ENCODE measurements at places on chromosomes 2 and 18. TPM values are rescaled to one million over a fixed set of nuclear protein-coding genes. Genes with fewer than 3 reads are reported as not detected.

SMIM21 gene
- total RNA-seq: not detected

DNA sequence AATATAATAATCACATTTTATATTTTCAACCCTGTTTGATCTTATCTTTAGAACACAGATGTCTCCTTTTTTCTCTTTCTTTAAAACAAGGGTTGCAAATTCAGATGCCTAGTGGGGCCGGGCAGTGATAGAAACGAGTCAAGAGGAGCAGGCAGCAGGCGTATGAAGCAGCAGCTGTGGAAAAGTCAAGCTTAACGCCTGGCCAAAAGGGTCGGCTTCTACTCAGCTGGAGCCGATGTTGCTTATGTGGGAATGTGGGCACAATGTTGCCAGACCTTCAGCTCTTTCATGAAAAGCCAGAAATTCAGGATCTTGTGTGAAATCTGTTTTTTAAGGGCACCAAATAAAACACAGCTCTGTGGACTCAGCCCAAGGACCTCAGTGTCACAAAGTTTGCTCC is 642.7 kb downstream of the ARHGAP15 start:
- no peak for DNase-seq

MOCOS gene
- 4.4 TPM for total RNA-seq

CCL20 gene
- 3.8 TPM for total RNA-seq

FZD7 gene
- total RNA-seq: 12.0 TPM

NTSR2 gene
- not detected for total RNA-seq

- DNase-seq: no peak
Observed at GRCh38 chr2:13005761-13006335, 289.1 kb downstream of the TRIB2 start.

GRCh38 chr18:50934545-50935211 is 33.2 kb upstream of the ELAC1 start:
- DNase-seq: no peak

DNA sequence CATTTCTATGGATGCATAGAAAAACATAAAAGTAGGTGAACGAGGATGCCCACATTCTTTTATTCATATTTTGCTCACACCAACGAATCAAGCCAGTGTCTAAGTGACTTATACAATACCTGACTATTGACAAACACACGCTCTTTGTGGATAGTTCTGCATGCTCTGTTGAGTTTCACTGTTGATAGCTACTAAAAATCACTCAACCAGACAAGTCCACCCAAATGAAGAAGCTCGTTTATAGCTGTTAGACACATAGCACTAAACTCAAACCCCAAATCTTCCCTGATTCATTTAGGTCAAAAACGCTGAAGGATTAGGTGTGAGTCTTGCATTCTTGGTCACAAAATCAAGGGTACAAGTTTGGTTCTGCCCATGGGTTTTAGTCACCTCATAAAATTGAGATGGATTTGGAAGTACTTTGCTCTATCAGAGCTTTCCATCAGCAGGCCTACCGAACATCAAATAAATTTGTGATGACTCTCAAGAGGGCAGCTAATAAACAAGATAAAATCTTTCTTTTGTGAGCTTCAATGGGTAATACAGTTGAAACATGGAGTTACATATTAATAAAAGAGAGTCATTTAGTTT is 92.7 kb upstream of the ETAA1 start:
- no peak for DNase-seq

GRCh38 chr18:60469387-60470100 is 97.0 kb upstream of the MC4R start:
- DNase-seq: no peak

DNA sequence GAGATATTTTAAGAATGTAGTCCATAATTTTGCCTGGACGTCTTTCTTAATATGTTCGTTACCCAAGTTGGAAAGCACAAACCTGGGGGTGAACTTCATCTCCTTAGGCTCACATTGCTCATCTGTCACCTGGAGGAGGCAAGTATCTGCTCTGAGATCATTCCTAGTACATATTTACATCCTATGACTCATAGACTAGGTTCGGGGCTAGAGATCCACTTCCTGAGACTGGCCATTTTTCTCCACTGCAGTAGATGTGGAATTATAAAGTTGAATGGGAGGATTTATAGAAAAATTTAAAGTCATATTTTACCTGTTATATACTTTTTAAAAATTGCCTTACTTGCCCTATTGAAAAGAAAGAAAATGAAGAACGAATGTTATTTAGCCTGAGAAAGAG is 77.5 kb upstream of the PROKR1 start:
- DNase-seq: peak; percentile 51

DNA sequence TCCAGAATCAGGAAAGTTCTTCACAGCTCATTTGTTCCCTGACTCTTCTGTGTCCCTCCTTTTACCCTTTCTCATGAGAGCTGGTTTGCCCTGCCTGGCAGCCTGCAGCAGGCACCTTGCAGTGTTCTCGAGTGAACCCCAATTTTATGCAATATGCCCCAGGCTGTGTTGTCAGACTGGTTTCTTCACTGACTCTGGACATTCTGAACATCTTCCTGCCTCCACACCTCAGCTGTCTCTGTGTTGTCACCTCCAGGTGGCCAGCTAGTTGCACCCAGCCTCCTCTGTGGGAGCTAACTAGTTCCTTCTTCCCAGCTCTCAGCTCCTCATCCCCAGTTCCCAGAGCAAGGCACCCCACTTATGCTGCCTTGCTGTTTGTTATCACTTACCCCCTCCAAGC is 5.5 kb downstream of the SETBP1 start:
- DNase-seq: no peak

CNTNAP5 gene
- total RNA-seq: not detected

GRCh38 chr18:73563901-73564472 is 583.6 kb downstream of the FBXO15 start:
- peak; percentile 63 for DNase-seq

DNA sequence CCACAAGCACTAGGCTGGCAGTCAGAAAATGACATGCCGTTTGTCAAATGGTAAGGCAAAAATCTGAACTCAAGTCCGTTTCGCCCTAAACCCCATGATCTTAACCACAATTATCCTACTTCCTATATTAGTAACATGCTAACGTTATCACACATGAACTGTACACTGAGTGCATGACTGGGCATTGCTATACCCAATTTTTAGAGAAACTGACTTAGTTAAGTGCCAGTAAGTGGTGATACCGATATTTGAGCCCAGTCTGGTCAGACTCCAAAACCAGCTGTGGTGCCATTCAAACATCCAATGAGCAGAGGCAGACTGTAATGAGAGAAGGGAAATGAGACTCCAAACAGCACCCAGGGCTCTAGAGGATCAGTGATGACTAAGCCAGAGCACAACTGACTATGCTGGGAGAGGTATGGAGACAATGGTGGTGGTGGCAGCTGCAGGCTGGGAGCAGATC is 311.7 kb upstream of the PKDCC start:
- peak; percentile 26 for DNase-seq

- DNase-seq: no peak
Observed at GRCh38 chr2:180905461-180905860, 74.9 kb upstream of the UBE2E3 start.

CSRNP3 gene
- 2.7 TPM for total RNA-seq

DNA sequence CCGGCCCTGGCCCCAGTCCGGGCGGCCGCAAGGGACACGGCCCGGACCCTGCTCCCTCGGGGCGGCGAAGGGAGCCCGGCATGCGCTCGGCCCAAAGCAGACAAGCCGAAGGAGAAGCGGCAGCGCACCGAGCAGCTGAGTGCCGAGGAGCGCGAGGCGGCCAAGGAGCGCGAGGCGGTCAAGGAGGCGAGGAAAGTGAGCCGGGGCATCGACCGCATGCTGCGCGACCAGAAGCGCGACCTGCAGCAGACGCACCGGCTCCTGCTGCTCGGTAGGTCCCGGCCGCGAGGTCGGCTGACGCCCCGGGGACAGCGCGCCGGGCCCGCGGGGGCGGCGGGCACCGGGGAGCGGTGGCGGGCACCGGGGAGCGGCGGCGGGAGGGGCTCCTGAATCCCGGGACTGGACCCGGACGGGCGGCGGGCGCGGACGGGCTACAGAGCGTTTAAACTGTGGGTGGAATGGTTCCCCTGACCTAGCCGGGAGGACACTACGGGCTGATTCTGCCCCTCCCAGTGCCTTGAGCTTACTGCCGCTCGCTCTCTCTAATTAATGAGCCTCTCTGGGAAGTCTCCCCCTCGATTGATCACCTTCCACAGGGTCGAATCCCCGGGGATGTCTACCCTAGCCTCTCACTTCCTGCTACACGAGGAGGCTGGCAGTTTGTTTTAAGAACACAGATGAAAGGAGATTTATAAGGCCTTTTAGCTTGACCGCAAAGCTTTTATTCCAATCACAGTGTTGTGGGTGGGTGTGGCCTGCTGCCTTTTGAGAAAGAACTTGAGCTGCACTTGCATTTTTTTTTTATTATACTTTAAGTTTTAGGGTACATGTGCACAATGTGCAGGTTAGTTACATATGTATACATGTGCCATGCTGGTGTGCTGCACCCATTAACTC is 853 bp downstream of the GNAL start:
- DNase-seq: peak; percentile 63

CFAP65 gene
- total RNA-seq: 0.11 TPM

DNA sequence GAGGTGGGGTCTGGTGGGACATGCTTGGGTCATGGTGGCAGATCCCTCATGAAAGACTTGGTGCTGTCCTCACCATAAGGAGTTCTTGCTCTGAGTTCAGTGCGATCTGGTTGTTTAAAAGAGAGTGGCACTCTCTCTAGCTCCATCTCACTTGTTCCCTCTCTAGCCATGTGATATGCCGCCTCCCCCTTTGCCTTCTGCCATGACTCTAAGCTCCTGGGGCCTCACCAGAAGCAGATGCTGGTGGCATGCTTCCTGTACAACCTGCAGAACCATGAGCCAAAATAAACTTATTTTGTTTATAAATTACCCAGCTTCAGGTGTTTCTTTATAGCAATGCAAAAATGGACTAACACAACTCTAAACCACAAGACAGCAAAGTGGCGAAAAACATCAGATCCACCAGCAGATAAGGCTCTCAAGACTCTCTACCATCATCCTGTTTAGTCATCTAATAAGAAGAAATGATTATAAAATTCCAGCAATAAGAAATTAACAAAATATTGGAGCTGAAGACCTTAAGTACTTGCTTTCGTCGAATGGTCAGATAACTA is 75.5 kb downstream of the OLA1 start:
- DNase-seq: no peak

- no peak for DNase-seq
Observed at GRCh38 chr2:149087751-149088150, 49.3 kb downstream of the LYPD6B start.

DNA sequence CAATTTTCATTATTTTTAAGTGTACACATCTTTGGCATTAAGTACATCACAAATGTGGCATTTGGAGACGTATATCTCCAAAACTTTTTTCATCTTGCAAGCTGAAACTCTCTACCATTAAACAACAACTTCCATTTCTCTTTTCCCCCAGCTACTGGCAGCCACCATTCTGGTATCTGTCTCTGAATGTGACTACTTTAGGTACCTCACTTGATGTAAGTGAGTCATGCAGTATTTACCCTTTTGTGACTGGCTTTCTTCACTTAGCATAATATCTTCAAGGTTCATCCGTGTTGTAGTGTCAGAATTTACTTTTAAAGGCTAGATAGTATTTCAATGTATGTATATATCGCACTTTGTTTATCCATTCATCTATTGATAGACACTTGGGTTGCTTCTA is 17.0 kb downstream of the BABAM2 start:
- DNase-seq: peak; percentile 11

- peak; percentile 93 for DNase-seq
Observed at GRCh38 chr2:223613017-223613950, 11.1 kb upstream of the SCG2 start.

- no peak for DNase-seq
Observed at GRCh38 chr18:77058290-77058835, 74.2 kb downstream of the MBP start.

DNA sequence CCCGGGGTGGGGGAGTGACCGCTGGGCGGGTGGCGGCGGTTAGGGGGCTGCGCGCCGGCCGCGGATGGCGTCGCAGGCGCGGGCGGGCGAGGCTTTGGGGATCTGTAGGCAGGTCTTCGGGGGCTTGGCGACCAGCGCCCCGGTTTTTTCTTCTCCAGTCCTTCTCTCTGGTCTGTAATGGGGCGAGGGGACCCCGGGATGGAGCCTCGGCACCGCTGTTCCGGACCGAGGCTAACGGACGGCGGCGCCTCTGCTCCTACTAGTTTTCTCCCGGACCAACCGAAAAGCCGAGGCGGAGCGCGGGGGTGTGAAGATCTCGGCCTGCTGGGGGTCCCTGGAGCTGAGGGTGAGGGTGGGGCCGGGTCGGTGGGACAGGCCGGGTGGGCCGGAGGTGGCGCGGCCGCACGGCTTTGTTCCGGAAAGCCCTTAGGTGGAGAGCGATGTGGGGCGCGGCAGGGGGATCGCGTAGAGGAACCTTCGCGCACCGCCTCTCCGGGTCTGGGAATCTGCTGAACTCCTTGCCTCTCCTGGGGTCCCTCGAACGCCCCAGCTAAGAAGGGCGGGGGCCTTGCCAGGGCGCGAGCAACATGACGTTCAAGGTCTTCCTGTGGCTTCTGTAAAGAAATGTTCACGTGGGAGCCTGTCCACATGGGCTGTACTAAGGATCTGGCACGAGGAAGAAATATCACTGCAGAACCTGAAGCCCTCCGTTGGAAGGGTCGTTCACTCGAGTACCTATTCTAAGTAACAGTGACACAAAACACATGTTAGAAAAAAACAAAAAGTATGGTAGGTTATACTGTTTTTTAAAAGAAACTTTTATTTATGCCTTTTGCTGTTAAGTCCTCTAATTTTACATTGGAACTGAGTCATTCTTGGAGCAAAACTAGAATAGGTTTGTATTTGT is 861 bp downstream of the SLC39A10 start:
- peak; percentile 80 for DNase-seq

CDH20 gene
- total RNA-seq: not detected

ASXL3 gene
- total RNA-seq: 0.29 TPM

ALPI gene
- total RNA-seq: not detected

UPP2 gene
- total RNA-seq: not detected

PDCD1 gene
- not detected for total RNA-seq

GRCh38 chr2:140454717-140455116 is 1674.5 kb upstream of the NXPH2 start:
- no peak for DNase-seq

DNA sequence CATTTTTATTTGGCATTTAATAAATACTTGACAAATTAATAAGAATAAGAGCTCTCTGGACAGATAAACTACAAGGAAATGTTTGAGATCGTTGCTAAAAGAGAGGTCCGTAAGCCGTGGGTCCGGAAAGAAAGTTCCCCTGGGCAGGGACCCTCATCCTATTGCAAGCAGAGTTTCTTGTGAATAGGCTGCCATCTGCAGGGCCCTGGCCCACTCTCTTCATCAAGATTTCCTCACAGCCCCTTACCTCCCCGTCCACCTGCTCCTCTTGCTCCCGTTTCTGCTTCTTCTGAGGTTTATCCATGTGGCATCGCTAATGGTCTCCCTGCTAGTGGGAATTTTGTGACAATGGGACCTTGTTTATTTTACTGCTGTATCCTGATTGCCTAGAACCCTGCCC is 30.1 kb upstream of the MC5R start:
- no peak for DNase-seq

GKN1 gene
- not detected for total RNA-seq

DNA sequence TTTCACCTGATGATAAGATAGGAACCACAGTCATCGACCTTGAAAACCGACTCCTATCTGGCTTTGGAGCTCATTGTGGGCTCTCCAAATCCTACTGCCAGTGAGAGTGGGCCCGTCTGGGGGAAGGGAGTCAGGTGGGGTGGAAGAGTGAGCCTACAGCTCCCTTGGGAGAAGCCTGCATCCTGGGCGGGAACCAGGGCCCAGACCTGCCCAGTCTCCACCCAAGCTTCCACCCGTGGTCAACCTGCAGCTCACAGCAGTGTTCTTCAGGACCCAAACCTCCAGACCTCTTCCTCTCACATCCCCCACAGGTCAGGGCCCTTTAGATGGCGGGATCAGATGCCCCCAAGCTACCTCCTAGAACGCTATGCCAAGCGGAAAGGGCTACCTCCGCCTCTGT is 40.2 kb downstream of the LMAN2L start:
- DNase-seq: no peak

Measured in Daoy (cell line).